ENCODE measurements at places on chromosomes 3 and 15. TPM values are rescaled to one million over a fixed set of nuclear protein-coding genes. Genes with fewer than 3 reads are reported as not detected.

MED12L gene
- total RNA-seq: 2.2 TPM

SEMA7A gene
- total RNA-seq: 30.4 TPM

XCR1 gene
- total RNA-seq: not detected

MITF gene
- 11.6 TPM for total RNA-seq

GRCh38 chr3:141126661-141127343, 75.7 kb downstream of the SPSB4 start:
- no peak for DNase-seq

GRCh38 chr15:82958638-82959037, 6.1 kb upstream of the HOMER2 start:
- DNase-seq: no peak

DNA sequence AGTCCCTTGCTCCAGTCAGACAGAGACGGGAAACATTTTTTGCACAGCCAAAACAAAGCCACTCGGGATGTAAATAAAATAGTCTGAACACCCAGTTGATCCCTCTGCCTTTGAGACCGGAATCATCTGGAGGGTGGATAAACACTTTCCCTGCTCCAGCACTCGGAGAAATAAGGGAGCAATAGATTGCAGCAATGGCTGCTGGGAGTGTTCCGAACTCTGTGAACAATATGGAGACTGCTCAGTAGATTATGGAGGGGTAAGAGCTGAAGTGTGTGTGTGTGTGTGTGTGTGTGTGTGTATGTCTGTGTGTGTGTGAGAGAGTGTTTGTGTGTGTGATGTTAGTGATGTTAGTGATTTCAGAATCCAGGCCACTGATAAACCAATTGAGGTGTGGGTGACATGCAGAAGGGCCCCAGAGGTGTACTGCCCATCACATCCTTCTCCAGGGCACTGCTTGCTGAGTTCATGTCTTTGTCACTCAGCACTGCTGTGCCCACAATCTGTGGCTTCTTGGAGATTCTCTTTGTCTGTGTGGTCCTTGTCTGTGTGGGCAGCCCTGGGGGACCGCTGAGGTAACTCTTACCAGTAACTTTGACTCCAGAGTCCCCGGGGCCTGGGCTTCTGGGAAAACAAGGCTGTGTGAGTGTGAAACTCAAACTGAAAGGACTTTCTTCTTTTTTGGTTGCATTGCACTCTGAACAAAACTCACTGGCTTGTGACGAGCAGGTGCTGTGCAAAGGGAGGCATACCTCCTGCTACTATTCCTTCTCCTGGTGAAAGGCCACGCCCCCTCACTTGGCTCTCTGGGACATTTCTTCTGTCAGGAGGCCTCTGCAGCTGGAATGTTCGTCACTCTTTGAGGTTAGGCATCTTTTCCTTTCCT, 23.0 kb downstream of the CRYGS start:
- no peak for DNase-seq

DNA sequence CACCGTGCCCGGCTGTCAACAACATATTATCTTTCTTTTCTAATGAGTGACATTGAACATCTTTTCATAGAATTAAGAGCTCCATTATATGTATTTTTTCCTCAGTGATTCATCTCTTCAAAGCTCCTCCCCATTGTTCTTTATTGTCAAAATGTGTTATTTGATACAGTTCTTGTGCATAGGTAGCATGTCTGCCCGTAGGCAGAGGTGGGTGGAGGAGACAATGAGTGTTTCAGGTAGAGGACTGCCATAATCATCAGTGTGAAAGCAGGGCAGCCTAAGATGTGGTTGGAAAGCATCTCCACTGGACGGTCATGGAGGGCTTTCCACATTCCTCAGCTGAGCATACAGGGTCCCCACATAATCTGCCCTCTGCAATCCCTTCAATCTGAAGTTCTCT, 452.0 kb upstream of the MCTP2 start:
- no peak for DNase-seq

GRCh38 chr3:184498986-184499606, 62.5 kb upstream of the EPHB3 start:
- peak; percentile 25 for DNase-seq

GRCh38 chr3:195080125-195080524, 190.8 kb downstream of the XXYLT1 start:
- DNase-seq: no peak

Measured in osteoblast (primary cell).